ENCODE measurements at places on chromosomes 3 and 15. TPM values are rescaled to one million over a fixed set of nuclear protein-coding genes. Genes with fewer than 3 reads are reported as not detected.

DNA sequence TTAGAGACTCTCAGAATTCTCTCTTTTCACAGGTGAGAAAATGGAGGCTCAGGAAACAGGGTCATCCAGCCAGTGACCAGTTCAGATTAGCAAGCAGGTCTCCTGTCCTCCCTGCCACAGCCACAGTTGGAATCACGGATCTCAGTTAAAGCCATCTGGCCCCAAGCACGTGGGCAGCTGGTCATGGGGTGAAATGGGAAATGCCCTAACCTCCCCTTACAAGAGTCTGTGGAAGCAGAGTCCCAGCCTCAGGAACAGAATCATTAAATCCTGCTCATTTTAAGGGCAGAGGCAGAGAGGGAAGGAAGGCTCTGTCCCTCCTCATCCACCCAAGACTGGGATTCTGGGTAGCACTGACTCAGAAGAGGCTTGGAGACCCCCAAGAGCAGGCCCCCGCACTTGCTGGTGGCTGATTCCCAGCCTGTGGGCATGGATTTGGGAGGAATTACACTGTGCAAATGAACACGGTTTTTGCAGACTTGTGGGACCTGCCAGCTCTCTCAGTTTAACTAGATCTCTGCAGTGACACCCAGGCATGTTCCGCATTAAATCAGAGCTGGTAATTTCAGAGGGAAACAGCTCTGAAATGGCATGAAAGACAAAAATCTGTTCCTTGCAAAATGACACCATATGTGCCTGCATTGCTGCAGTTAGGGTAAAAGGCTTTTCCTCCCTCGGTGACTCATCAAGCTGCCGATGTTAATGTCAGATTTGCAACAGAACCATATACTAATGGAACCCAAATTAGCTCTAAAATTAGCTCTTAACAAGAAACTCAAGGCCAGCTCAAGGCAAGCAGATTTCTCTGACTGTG lies 89.0 kb downstream of the BDH1 start:
- DNase-seq, result no peak

RRP9 gene
- total RNA-seq, result 43.2 TPM

CHDH gene
- total RNA-seq, result 3.3 TPM

GRCh38 chr3:106534206-106534605 lies 665.4 kb upstream of the CBLB start:
- DNase-seq, result peak; percentile 42

CADM2 gene
- 0.14 TPM for total RNA-seq

- no peak for DNase-seq
Observed at GRCh38 chr3:64149886-64150285, 75.4 kb downstream of the PRICKLE2 start.

DNA sequence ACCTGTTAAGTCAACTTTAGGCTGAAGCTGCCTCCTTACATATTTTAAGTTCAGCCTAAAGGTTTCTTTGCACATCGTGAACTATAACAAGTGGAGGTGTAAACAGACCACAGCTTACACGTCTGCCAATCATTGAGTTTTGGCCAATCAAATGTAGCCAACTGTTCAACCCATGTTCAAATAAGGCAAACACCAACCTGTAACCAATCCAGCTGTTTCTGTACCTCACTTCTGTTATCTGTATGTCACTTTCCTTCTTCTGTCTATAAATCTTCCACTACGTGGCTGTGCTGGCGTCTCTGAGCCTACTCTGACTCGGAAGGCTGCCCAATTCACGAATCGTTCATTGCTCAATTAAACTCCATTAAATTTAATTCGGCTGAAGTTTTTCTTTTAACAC lies 356.0 kb downstream of the TBC1D5 start:
- DNase-seq, result no peak

- no peak for DNase-seq
Observed at GRCh38 chr15:87599616-87600015, 656.9 kb downstream of the NTRK3 start.

SMARCC1 gene
- 94.0 TPM for total RNA-seq

DNA sequence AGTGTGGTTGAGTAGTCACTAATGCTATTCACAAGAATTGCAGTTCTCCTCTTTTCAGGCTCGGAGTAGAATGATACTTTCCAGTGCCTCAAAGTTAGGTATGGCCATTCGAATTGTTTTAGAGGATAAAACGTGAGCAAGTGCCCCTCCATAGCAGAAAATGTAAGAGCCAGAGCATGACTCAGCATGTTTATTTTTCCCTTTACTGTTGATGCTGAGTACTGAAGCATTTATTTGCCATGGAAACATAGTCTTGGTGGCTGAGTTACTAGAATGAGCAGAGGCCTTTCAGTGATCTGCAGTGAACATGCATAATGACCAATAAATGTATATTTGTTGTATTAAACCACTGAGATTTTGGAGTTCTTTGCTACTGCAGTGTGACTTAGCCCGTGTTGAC lies 540.6 kb downstream of the NLGN1 start:
- DNase-seq, result peak; percentile 61

ICE2 gene
- 18.6 TPM for total RNA-seq
